ENCODE measurements at places on chromosomes 5 and 9.

GRCh38 chr9:36136894-36137391 is 410 bp downstream of the GLIPR2 start:
- peak; percentile 14 for DNase-seq

DNA sequence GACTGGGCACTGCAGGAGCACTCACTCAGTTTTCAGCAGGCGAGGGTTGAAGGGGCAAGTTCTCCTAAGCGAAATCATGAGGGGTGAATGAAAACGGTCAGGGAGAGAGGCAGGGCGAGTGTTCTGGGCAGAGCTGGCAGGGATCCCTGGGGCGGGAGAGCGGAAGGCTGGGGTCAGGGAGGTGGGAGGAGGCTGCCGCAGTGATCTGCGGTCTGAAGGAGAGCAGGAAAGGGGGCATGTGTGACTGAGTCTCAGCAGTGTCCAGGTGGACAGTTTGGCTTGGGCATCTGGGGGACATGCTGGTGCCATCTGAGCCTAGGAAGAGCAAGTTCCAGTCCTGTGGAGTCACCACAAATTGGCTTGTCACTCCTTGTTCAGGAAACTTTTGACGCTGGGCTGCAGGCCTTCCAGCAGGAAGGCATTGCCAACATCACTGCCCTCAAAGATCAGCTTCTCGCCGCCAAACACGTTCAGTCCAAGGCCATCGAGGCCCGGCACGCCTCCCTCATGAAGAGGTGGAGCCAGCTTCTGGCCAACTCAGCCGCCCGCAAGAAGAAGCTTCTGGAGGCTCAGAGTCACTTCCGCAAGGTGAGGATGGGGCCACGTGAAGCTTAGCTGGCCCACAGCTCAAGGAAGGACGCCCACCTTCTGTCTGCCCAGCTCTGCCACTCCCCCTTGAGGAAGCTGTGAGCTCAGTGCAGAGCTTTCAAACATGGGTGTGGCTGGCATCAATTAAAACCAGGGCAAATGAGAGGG is 31.1 kb downstream of the DYNC2I2 start:
- no peak for DNase-seq

DNA sequence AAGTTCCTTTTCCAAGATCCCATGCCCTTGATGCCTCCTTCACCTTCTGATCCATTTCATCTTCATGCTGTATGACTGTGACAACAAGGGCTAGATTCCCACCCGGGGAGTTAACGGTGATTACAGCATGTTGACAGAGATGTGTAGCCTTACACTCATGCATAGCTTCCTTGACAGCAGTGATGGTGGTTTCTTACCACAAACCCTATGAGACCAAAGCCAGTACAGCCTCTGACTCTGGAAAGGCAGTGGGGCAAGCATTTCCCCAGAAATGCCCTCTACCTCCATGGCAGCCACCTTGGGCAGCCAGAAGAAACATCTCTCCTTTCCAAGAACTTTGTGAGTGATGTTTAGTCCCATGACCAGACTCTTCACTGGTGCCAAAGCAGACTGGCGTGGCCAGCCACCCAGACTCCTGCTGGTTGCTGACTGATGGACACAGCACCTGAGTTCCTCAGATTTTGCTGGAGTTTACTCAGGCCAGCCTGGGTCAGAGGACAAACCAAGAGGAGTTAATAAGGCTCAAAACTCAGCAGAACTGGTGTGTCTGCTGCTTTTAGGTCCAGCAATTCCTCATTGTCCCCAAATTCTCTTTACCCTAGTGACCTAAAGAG is 199.7 kb upstream of the SLC27A6 start:
- no peak for DNase-seq

DNA sequence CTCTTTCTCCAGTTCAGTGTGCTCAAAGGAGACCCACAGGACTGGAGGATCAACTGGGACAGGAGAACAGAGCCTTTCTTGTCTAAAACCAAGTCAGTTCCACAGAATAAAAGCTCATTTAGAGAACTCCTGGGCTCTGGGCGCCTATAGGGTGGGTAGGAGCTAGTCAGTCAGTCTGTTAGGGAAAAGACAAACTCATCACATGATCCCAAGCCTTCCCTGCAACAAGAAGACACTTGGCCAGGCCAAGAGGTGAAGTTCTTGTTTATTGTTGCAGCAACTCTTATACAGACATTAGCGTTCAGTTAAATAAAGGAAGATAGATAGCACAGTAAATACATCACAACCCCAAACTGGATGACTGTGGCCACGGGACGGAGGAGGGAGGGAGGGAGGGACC is 102.3 kb downstream of the ENTREP1 start:
- no peak for DNase-seq

- DNase-seq, result no peak
Measured at GRCh38 chr5:163248333-163248732, 189.1 kb upstream of the CCNG1 start.

GRCh38 chr5:125499636-125500332 is 753.3 kb upstream of the ZNF608 start:
- DNase-seq, result no peak

DNA sequence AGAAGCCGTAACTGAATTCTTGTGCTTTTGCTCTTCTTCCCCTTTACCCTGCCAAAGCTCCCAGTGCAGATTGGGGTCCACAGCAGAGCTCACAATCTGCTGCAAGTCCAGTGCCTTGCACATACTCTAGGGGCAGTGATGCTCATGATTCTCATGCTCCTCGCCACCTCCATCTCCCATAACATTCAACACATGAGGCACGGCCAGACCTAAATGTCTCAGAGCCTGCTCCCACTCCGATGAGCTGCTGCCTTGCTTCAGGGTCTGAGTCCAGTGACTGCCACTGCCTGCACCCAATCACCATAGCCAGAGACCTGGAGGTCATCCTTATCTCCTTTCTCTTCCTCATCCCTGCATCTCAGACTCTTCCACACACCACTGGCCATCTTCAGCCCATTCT is 10.5 kb downstream of the CSF1R start:
- no peak for DNase-seq

GRCh38 chr5:1655496-1656270 is 131.9 kb upstream of the LPCAT1 start:
- no peak for DNase-seq

DNA sequence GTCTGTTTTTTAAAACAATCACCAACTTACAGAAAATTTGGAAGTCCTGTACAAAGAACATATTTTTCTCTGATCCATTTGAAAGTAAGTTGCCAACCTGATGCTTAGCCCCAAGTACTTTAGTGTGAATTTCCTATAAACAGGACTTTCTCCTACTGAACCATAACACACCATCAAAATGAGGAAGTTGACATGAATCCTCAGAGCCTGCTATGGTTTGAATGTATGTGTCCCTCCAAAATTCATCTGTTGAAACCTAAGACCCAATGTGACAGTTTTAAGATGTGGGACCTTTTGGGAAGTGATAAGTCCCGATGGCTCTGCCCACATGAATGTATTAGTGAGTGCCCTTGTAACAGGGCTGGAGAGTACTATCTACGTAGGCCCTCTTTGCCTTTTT is 6.4 kb upstream of the ACOT12 start:
- DNase-seq, result no peak

DNA sequence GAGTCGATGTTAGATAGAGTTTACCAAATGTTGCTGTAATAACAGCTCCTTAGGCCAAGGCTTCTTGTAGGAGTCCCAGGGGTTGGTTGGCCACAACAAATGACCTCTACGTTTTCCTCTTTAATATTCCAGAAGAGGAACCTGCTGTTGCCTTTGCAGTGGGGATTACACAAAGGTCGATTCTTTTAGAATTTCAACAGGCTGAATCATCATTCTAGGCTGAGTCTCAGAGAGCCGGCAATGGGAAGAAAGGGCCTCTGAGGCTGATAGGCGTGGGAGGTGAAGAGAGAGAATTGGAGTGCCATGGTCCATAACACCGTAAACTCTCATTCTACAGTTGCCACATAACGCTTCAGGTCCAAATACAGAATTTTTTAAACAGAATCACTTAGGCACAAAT is 405.9 kb upstream of the DAP start:
- DNase-seq, result no peak
